ENCODE measurements at places on chromosomes 11 and 22.
A peak's percentile ranks its signal among the peaks of the same experiment; 100 is the strongest.

GRCh38 chr22:23789638-23790037, 2.9 kb downstream of the SMARCB1 start:
- no peak for DNase-seq

DNA sequence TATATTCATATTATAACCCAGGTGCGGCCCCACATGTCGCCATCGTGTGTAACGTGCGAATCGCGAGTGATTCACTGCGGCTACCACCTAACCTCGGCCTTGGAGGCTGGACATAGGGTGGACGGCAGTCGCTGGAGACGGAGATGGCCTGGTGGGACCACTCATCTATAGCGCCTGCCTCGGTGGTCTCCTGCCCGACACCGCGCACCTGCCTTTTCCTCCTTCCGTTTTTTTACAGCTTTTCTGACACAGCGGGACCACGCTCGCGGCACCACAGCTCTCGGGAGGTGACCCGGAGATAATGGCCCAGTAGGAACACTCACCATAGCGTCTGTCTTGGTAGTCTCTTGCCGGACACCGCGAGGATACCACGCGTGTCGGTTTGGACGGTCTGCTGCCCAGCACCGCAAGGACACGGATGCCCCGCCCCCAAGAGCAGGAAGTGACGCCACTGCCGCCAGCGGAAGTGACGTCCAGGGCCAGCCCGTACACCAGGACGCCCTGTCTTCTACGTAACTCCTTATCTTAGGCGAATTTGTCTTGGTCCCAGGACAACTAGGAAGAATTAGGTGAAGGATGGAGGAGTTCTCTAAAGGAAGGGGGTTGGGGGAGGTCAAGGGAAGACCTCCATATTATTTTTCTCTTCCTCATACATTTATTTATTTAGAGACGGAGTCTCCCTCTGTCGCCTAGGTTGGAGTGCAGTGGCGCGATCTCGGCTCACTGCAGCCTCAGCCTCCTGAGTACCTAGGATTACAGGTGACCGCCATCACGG, 6.4 kb downstream of the SNU13 start:
- peak; percentile 67 for DNase-seq

DNA sequence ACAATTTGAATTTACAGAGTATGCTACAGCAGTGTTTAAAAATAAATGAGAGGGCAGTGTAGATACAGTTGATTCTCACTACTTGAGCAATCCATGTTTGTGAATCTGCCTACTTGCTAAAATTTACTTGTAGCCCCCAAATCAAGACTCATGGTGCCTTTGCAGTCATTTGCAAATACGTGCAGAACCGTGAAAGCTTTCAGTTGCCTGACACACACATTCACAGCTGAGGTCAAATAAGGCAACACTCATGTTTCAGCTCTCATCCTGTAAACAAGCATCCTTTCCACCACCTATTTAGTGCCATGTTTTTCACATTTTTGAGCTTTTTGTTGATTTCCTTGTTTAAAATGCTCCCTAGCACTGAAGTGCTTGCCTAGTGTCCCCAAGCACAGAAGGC, 32.5 kb upstream of the RASL10A start:
- no peak for DNase-seq

DNA sequence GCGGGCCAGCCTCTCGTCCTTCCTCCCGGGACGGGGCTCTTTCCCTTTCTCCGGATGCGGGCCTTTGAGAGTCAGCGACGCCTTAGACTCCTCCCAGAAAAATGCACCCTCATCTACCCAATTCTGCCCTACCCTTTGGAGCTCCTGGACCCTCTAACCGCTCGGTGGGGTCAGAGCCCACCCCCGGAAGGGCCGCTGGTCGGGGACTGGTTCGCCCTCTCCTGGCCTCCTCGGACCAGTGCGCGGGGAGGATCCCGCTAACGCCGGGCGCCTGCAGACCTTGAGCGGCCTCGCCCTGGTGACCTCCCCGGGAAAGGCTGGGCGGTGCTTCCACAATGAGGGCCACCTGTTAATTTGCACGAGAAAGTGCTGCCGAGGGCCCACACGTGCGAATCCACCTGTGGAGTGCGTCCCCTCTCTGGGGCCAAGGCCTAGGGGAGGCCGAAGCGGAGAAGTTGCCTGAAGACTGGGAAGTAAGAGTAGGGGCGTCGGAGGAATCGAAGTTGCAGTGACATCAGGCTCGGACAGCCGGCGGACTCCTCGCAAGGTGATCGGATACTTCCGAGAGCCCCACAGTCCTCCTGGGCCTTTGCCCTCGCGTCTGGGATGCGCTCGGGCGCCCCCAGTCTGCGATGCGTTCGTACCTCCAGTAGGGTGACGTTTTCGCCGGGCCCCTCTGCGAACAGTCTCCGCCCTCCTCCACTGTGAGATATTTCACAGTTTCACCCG, 61.5 kb downstream of the ENDOD1 start:
- peak; percentile 83 for DNase-seq

GRCh38 chr11:133243832-133244231, 288.5 kb downstream of the OPCML start:
- DNase-seq = no peak

DNA sequence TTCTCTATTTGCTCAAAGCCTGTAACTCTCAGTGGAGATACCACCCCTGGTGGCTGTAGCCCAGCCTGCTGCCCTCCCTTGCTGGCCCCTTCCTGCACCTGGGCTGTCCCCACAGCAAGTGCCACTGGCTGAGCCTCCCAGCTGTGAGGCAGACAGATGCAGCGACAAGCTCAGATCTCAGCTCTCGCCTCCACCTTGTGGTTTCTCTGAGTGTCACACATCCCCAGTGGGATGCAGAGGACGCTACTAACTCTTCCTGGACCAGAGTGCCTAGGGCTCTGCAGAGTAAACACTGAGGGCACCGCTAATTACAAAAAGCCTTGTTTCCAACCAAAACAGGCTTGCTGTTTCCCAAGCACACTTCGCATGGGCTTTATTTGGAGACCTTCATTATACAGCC, 8.9 kb downstream of the YPEL1 start:
- DNase-seq = peak; percentile 52

GRCh38 chr22:31097941-31098631, 9.3 kb downstream of the SELENOM start:
- no peak for DNase-seq

Measured in GM12892 (cell line).